ENCODE measurements at places on chromosomes 1 and 21. TPM values are rescaled to one million over a fixed set of nuclear protein-coding genes. Genes with fewer than 3 reads are reported as not detected.

Gene SOAT1
- total RNA-seq: 18.7 TPM

Gene OR10J1
- not detected for total RNA-seq

Gene TCEA3
- total RNA-seq: 2.3 TPM

Gene CD1E
- not detected for total RNA-seq

Gene ELF3
- total RNA-seq: not detected

Gene NEK2
- 4.8 TPM for total RNA-seq

Gene MARK1
- total RNA-seq: 58.8 TPM

Gene F13B
- total RNA-seq: not detected

Gene HJV
- 0.23 TPM for total RNA-seq

Gene NR5A2
- total RNA-seq: 0.69 TPM

Gene GBP1
- 0.69 TPM for total RNA-seq

Gene PIGM
- 9.9 TPM for total RNA-seq

Gene TAS1R1
- total RNA-seq: not detected

Gene GPR52
- total RNA-seq: 5.8 TPM

Gene MYBPH
- not detected for total RNA-seq

Gene TTLL10
- total RNA-seq: 0.69 TPM

Gene ADGRB2
- total RNA-seq: 59.5 TPM

Gene OR10Z1
- not detected for total RNA-seq

Gene SVBP
- 39.9 TPM for total RNA-seq

Gene AZIN2
- 14.1 TPM for total RNA-seq

Gene LCE7A
- total RNA-seq: not detected

Gene RGS13
- total RNA-seq: 1.2 TPM

Gene GUCA2B
- total RNA-seq: not detected

Gene AGMAT
- 2.3 TPM for total RNA-seq

Gene WDR64
- total RNA-seq: not detected

Gene RAVER2
- 19.8 TPM for total RNA-seq

Gene FCGR3A
- total RNA-seq: 11.1 TPM

Gene OLFML2B
- 1.8 TPM for total RNA-seq

Gene NHLH1
- 0.23 TPM for total RNA-seq

Gene C4BPA
- not detected for total RNA-seq

Gene BRINP2
- total RNA-seq: 31.6 TPM

Gene LIPI
- not detected for total RNA-seq

Gene FMOD
- total RNA-seq: 0.92 TPM

Gene TIPRL
- 81.4 TPM for total RNA-seq

Gene SH2D5
- 10.8 TPM for total RNA-seq

Gene TOR1AIP1
- 31.6 TPM for total RNA-seq

Gene BGLAP
- total RNA-seq: not detected

Gene RHOU
- total RNA-seq: 14.1 TPM

Gene SHE
- 2.5 TPM for total RNA-seq

Measured in diencephalon (tissue), 1 donor.